ENCODE measurements at places on chromosomes 11 and 22.

GRCh38 chr11:65745049-65745448, 24.5 kb upstream of the RNASEH2C start:
- no peak for DNase-seq

DNA sequence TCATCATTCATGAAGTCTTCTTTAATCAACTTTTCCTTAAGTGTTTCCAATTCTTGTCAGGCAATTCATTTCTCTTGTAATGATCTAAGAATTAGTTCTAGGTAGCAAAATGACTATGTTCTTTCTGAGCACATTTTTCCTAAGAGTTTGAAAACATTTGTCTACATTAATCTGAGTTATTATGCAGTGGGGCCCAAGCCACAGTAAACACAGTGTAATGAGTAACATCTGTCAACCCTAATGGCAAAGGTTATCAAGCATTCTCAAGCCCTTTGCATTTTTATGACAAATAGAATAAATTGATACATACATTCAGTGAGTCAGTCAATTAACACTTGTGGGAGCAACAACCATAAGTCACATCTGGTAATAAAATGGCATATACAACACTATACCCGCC, 106.7 kb upstream of the ZC3H12C start:
- no peak for DNase-seq

- no peak for DNase-seq
Measured at GRCh38 chr11:70205049-70205725, 2.1 kb downstream of the FADD start.

- DNase-seq = no peak
Measured at GRCh38 chr11:70247710-70248072, 22.8 kb upstream of the PPFIA1 start.

DNA sequence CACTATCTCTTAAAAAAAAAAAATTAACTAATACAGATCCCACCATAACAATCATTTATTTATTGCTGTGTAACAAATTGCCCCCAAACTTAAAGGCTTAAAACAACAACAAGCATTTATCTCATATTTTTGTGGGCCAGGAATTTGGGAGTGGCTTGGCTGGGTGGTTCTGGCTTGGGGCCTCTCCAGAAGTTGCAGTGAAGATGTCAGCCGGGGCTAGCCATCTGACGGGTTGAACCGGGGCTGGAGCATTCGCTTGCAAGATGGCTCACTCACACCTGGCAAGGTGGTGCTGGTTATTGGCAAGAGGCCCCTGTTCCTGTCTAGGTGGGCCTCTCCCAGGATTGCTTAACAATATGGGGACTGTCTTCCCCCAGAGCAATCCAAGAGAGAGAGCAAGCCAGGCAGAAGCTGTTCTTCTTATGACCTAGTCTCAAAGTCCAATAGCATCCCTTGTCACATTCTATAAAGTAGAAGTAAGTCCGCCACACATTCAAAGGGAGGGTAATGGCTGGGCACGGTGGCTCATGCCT, 29.5 kb downstream of the ACO2 start:
- no peak for DNase-seq

DNA sequence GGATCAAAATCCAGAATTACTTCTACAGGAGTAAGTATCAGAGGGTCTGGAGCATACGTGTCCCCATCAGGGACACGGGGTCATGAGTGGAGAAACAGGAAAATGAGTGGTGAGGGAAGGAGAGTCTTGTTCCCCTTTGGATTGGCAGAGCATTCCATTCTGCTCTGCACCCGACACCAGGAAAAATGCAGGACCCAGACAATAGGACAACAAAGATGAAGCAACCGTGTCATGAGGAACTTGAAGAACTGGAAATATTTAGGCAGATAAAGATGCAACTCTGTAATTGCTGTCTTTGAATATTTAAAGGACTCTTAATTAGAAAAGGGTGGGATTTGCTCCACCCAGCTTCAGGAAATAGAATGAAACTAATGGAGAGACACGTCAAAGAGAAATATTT, 89.0 kb upstream of the BLID start:
- no peak for DNase-seq

DNA sequence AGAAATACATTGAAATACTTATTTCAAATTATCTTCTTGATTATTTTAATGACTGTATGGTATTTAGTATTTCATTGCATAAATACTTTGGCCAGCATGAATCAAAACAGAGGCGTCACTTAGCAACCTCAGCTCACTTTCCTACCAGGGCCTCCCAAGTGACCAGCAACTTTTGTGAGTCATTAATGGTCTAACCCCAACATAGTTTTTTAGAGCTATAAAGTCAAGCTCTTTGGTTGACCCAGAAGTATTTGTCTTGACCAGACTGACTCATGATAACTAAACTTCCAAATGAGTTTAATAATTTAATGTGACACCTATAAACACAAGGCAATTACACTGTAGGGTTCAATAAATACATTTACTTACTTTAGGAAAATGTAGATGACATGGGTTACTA, 27.9 kb upstream of the RBMXL2 start:
- no peak for DNase-seq

- DNase-seq = no peak
Measured at GRCh38 chr22:27185760-27186302, 528.4 kb downstream of the MIAT start.

- no peak for DNase-seq
Measured at GRCh38 chr11:104320097-104320496, 156.2 kb upstream of the PDGFD start.

- DNase-seq = no peak
Measured at GRCh38 chr11:126332221-126332711, 23.2 kb upstream of the ST3GAL4 start.

DNA sequence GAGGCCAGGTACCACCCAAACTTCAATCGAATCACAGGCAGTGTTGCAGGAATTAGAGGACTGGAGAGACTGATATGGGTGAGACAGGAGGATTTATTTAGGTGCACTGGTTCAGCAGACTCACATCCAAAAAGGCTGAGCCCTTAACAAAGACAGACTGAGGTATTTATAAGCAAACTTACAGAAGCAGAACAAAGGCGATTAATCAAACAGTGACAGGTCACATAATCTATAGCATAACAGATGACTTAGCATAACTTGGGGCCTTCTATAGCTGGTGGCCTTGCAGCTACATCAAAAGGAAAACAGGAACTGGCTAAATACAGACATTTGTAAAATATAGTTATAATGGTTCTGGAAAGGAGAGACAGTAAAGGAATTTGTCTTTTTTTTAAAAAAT, 2.1 kb downstream of the APOBEC3B start:
- no peak for DNase-seq

DNA sequence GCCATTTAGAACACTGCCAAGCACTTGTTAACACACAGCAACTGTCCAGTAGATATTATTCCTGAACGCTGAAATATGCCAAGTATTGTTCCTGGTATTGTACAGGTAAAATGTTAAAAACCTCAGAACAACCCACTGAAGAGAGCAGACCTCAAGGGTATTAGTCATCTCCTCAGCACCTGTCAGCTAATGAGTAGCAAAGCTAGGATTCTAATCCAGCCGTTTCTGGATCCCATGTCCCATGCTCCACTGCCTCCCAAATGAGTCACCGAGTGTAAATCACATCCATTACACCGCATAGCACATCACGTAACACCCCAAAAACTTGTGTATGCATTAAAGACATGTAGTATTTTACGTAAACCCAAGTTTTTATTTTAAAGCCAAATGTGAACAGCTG, 705.4 kb upstream of the TENM4 start:
- DNase-seq = no peak

GRCh38 chr22:36442506-36443197, 38.8 kb downstream of the TXN2 start:
- no peak for DNase-seq

- no peak for DNase-seq
Measured at GRCh38 chr11:76579056-76579751, 91.3 kb downstream of the LRRC32 start.

- DNase-seq = no peak
Measured at GRCh38 chr11:95534226-95534625, 255.4 kb downstream of the FAM76B start.

DNA sequence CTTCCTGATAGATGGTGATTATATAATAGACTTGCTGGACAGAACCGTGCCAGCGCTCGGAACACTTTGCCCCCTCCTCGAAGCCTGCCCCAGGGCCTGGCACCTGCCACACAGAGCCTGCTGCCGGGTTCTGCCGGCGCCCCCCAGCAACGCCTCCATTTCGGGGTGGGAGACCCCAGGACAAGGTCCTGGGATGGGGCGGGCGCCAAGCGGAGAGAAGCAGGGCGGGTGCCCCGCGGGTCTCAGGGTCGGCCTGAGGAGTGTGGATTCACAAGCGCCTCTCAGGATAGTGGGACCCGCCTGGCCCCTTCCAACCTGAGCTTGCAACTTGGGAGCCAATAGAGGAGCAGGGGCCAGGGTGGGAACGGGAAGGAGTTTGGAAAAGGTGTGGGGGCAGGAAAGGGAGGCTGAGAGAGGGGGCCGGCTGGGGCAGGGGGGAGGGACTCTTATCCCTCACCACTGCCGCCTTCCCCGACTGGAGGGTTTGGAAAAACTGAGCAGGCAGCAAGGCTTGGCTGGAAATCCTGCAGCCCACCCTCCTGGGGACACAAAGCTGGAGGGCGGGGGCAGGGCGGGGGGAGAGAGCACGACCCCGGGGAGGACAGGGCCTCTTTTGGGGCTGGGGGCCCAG, 3.3 kb upstream of the BCL9L start:
- DNase-seq = no peak

DNA sequence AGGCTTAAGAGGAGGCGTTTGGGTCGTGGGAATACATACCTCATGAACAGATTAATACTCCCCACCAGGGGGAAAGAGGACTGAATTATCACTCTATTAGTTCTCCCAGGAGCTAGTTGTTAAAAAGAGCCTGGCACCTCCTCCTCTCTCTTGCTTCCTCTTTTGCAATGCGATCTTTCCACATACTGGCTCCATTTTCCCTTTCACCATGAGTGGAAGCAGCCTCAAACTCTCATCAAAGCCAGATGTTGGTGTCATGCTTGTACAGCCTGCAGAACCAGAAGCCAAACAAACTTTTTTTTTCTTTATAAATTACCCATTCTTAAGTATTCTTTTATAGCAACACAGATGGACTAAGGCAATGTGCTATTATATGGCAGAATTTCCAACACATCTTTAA, 258.5 kb downstream of the FAM76B start:
- DNase-seq = peak; percentile 71

DNA sequence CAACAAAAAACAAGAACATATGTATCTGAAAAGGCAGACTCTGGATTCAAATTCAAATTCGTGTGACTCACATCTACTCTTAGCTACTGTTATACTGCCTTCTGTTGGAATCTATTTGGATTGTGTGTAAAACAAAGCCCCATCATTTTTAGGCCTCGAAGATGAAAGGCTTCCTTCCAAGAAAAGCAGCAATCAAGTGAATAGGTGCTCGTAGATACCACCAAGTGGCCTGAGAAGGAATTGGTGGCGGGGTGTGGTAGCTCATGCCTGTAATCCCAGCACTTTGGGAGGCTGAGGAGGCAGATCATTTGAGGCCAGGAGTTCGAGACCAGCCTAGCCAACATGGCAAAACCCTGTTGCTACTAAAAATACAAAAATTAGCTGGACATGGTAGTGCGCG, 4.2 kb downstream of the GRAMD1B start:
- DNase-seq = no peak

GRCh38 chr11:41609511-41609910, 150.1 kb upstream of the LRRC4C start:
- no peak for DNase-seq

GRCh38 chr11:2151500-2152257, 9.3 kb downstream of the INS start:
- no peak for DNase-seq

GRCh38 chr11:78039919-78040671, 17.0 kb upstream of the KCTD14 start:
- DNase-seq = peak; percentile 54

- DNase-seq = no peak
Measured at GRCh38 chr11:3154001-3154599, 11.0 kb downstream of the OSBPL5 start.

DNA sequence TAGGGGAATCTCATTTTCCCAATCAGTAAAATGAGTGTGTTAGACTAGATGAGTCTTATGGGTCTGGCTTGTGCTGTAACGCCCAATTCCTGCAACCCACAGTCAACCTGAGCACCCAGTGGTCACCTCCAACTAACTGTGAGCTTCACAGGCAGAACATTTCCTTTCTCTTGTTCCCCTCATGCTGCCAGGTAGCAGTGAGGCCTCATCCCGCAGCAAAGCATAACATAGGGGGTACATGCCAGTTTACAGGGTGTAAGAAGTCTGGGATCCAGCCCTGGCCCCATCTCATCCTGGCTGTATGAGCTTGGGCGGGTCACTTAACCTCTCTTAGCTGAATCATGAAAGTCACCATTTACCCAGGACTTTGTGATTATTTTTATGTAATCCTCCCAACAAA, 3.7 kb downstream of the EFEMP2 start:
- DNase-seq = no peak

DNA sequence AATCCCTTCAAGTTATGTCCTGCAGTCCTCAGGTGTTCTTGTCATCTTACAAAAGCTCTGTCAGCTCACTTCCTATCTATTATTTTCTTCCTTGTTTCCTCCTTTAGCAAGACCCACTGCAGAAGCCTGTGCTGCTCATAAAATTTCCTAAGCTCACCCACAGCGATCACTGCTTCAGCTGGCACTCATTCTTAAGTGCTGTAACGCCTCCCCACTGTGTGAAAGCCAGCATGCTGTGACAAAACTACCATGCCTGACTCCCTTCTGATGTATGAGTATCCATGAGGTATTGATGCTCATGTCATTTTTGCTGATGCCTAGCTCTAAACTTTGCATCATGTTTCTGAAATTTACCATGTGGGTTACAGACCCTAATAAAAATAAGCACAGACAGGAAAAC, 41.5 kb upstream of the CNTN5 start:
- no peak for DNase-seq

DNA sequence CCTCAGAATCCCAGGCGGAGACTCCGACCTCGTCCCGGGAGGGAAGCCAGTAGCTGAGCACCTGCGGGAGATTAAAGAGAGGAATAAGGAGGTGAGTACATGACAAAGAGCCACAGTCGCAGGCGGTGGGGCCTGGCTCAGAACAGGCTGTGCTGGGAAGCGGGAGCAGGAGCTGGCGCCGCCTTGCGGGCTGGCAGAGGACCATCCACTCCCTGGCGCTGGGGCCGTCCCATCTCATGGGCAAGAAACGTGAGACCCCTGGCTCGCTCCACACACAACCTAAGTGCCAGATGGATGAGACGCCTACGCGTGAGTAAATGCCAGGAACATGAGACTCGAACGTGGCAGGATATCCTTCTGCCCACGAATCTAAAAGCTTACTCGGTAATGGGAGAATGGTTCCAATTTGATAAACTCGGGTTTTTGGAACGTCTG, 6.3 kb downstream of the CEND1 start:
- DNase-seq = peak; percentile 91

- peak; percentile 74 for DNase-seq
Measured at GRCh38 chr11:104968355-104968855, at the start of gene CASP4. Gene CASP4, minus strand, starts transcription at chr11:104968574. Its CDS starts 49 bp downstream, at chr11:104968525.
